ENCODE measurements at places on chromosomes 2 and 18.
A peak's percentile ranks its signal among the peaks of the same experiment; 100 is the strongest.

- DNase-seq: no peak
Measured at GRCh38 chr18:57062844-57063243, 84.0 kb upstream of the BOD1L2 start.

DNA sequence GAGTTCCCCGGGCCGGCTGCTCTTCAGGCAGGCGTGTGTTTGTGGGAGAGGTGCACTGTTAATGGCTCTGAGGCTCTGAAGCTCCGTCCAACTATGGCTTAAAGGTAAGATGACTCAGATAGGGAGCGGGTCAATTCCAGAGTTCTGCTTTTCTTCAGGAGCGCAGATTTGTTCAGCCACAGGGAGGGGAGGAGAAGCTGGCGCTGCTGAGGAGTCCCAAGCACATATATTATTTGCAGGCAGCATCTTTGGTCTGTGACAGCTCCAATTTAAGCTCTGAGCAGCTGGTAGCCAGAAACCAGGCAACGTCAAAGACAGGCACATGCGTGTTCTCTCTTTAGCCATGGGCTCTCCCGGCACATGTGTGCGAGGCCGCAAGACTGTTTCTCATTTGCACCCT, 229.2 kb downstream of the BCL2 start:
- no peak for DNase-seq

DNA sequence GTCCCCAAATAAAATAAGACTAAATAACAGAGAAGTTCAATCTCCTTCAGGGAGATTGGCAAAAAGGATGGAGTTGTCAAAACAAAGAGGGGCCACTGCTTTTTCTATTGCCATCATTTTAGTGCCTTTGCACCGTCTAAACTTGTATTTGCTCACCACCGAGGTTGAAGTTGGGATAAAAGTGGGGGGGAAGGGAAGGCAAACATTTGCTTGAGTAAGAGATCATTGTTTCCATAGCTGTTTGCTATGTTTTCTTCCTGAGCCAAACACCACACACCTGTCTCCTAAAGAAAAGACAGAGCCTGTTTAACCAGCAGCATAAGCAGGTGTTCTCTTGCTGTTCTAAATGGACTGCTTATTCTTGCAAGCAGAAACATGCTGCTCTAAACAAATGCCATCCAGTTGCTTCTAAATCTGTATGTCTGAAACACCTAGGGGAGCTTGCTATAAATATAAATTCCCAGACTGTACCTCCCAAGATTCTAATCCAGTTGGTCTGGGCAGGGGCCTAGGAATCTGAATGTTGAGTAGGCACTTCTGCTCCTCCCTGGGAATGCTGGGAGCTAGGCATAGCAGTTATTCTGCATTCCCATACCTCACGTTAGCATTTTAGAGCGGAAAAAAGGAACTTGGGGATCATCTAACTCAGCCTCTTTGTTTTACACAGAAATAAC, 179.4 kb upstream of the ARL4C start:
- peak; percentile 85 for DNase-seq

- no peak for DNase-seq
Measured at GRCh38 chr2:6538607-6539006, 327.1 kb downstream of the CMPK2 start.

DNA sequence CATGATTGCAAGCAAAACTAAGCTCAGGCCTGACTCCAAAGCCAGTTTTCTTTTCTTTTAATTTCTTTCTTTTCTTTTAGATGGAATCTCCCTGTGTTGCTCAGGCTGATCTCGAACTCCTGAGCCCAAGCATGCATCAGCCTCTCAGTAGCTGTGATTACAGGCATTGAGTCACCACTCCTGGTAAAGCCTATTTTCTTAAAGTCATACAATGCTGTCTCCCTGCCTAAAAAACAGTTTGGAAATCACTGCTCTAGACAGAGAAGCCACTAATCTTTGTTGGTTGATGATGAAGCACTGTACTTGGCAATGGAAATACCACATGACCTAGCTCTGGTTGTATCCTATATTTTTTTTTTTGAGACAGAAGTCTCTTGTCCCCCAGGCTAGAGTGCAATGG, 33.1 kb upstream of the ZNF532 start:
- no peak for DNase-seq

DNA sequence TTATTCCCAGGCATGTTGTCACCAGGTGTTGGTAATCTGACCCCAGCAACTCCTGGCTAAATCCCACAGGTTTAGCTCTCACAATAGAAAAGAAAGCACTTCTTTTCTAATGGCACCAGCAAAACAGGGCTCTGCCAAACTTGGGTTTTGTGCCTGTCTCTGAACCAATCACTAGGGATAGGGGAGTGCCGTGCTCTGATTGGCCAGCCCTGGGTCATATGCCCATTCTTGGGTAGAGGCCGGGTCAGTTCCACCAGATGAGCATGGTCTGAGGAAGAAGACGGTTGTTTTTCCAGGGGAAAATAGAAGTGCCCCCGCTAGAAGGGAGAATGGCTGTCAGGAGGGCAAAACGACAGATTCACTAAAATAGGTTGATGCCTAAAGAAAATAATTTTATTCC, 14.7 kb downstream of the CDK15 start:
- DNase-seq: no peak

GRCh38 chr18:55998801-55999385, 410.9 kb upstream of the TCF4 start:
- DNase-seq: no peak

- DNase-seq: no peak
Measured at GRCh38 chr2:48504647-48505327, 25.2 kb upstream of the STON1 start.

- no peak for DNase-seq
Measured at GRCh38 chr2:226207671-226208070, 591.9 kb downstream of the IRS1 start.

- no peak for DNase-seq
Measured at GRCh38 chr2:74242354-74243071, 44.1 kb downstream of the MTHFD2 start.

GRCh38 chr18:26993568-26993967, 128.1 kb upstream of the AQP4 start:
- no peak for DNase-seq

DNA sequence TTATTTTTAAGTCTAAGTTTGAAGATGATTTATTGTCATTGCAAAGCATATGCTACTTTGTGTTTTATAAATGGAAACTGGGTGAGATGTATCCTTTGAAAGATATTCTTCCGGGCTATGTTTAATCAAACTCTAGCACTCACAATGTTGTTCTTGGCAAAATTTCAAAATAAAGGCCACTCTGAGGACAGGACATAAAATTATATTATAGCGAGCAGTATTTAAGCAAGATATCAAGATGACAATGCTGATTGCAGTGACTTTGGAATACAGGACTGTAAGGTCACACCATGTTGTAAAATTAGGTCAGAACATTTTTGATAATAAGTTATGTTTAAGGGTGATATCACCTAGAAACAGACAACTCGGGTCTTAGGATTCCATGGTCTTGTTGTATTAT, 14.2 kb downstream of the RPRM start:
- DNase-seq: no peak

GRCh38 chr18:12304351-12305210, 3.5 kb upstream of the TUBB6 start:
- DNase-seq: no peak

DNA sequence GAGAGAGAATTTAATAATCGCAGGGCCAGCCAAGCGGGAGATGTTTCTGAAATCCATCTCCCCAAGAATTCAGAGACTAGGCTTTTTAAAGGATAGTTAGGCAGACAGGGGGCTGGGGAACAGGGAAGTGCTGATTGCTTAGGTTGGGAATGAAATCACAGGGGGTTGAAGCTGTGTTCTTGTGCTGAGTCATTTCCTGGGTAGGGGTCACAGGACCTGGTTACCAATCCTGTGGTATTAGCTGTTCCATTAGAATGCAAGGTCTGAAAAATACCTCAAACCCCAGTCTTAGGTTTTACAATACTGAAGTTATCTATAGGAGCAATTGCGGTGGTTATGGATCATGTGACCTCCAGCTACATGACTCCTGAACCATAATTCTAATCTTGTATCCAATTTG, 4.6 kb downstream of the SP140 start:
- DNase-seq: no peak

DNA sequence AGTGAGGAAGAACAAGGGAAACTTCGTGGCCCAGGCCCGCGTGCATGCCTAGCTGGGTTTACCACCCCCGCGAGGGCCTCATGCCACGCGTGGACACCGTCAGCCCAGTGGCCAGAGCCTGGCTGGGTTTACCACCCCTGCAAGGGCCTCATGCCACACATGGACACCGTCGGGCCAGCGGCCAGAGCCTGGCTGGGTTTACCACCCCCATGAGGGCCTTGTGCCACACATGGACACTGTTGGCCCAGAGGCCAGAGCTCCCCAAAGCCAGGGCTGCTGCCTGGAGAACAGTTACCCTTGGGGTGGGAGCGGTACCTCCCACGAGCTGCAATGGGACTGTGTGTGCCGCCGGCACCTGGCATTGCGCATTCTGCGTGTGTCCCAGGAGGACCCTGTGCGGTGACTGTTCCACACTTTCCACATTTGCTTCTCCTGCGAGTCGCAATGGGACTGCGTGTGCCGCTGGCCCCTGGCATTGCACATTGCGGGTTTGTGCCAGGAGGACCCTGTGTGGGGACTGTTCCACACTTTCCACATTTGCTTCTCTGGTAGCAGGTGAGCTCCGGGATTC, 105.6 kb upstream of the CTDP1 start:
- no peak for DNase-seq

GRCh38 chr2:222178450-222178849, 120.3 kb downstream of the PAX3 start:
- no peak for DNase-seq

DNA sequence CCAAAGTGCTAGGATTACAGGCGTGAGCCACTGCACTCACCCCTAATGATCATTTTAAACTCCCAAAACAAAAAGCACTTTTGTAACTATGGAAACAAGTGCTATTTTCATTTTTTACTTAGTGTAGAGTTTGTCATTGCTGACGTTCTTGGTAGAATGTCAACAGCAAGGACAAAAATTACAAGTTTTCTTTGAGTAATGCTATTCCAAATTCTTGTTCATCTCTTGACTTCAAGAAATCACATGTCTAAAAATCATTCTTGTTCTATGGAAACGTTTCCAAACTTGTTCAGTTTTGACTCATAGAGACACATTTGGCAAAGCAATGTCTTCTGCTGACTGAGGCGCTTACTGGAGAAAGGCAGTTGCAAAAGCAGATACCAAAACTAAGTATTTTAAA, 82.6 kb downstream of the MBP start:
- DNase-seq: no peak

DNA sequence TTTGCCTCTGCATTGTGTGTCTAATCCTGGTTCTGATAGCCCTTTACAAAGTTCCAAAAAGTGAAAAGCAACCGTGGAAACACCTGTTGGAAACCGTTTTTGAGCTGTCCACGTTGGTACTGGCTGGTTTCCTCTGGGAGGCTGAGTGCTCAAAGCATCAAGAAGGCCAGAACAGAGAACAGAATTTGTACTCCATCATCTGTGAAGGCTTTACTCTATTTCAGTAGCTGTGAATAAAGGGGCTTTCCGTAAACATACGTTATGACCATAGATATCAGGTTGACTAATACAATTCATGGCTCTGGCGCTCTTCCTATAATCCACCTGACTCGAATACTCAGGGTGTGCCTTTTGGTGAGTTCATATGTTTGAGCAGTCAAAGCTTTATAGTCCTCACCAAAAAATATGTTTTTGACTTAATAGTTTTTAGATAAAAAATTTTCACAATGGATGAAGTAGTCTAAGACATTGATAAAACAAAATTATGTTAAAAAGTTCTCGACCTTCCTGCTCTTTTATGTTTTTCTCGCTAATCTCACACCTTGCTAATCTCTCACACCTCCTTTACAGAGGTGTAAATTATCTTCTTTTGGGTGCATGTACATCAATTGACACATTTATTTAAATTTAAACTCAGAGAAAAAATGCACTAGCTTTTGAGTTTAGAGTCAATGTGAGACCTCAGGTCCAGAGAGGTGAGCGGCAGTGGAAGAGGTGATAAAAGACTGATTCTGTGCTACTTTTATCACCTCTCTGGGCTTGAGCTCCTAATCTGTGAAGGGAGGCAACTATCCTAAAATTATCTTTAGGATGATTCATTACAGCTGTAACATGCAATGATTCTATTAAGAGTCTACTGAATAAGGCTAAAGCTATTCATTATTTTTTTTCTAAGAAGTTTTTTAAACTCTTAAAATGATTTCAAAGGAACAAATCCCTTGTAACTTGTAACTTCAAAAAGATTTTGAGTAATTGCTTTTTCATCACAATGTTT, 65.3 kb downstream of the CXCR4 start:
- DNase-seq: no peak

- no peak for DNase-seq
Measured at GRCh38 chr2:234912437-234912836, 39.4 kb upstream of the SH3BP4 start.

DNA sequence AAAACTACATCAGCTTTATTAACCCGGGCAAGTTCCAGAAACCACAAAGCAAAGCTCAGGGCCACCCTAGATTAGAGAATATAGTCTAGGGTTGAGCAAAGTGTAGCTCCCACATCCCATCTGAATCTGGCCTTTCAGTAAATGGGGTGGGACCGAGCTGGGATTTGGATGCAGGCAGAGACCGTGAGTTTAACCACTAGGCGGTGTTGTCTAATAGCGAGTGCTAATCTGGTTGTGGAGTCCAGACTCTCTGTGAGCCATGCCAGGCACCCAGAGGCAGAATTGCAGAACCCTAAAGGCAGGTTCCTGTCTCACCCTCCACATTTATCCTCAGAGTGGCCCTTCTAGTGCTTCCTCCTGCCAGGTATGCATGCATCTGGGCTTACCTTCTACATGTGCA, 435.9 kb downstream of the TSN start:
- peak; percentile 77 for DNase-seq

GRCh38 chr2:71603851-71604725, 150.7 kb downstream of the DYSF start:
- DNase-seq: no peak

DNA sequence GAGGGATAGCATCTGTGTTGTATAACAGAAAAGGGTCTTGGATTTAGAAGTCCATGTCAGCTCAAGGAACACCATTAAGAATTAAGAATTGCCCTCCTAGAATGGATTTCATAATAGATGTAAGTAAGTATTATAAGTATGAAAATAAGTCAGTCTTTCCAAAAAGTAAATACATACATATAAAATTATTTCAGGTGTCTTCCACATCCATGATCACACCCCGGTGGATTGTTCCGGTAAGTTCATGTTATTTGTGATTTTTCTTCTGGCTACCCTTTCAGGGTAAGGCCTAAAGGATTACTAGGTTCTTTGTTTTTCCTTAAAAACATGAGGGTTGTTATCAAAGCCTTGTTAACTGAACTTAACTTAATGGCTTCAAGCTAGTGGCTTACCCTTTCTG, 55.9 kb downstream of the TMEM185B start:
- DNase-seq: no peak

DNA sequence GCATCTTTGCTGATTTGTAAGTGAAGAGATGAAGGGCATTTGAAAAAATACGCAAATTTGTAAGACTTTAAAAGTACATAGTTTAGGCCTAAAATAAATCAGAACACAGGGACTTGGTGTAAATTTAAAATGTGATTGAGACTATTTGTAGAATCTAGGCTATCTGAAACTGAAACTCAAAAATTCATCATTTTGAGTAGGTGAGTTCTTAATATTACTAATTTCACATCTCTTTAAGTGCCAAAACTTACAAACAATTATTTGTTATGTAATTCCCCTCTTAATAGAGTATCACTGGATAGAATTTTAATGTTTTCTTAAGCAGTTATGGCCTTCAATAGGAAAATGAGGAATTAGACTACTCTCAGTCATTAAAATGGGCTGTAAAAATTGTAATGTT, 14.0 kb upstream of the HRH4 start:
- no peak for DNase-seq

GRCh38 chr18:79246309-79247108, 149.2 kb upstream of the NFATC1 start:
- DNase-seq: peak; percentile 79
